Parietal lobe (tissue), 2 donors: ENCODE measurements at places on chromosomes 16 and 17. TPM values are rescaled to one million over a fixed set of nuclear protein-coding genes. Genes with fewer than 3 reads are reported as not detected.

Gene ETV4
- 1.6 TPM for total RNA-seq

Gene TPSB2
- total RNA-seq = not detected

Gene CA4
- total RNA-seq = not detected

Gene KRTAP4-6
- total RNA-seq = not detected

Gene CCDC200
- not detected for total RNA-seq

Gene WSCD1
- total RNA-seq = 28.5 TPM

Gene PROCA1
- 5.0 TPM for total RNA-seq

Gene APOH
- total RNA-seq = not detected
